ENCODE measurements at places on chromosomes 12 and 14.

GRCh38 chr12:38892087-38892786 is 13.2 kb downstream of the CPNE8 start:
- no peak for DNase-seq

- DNase-seq, result no peak
Observed at GRCh38 chr12:89817501-89818226, 109.0 kb upstream of the ATP2B1 start.

DNA sequence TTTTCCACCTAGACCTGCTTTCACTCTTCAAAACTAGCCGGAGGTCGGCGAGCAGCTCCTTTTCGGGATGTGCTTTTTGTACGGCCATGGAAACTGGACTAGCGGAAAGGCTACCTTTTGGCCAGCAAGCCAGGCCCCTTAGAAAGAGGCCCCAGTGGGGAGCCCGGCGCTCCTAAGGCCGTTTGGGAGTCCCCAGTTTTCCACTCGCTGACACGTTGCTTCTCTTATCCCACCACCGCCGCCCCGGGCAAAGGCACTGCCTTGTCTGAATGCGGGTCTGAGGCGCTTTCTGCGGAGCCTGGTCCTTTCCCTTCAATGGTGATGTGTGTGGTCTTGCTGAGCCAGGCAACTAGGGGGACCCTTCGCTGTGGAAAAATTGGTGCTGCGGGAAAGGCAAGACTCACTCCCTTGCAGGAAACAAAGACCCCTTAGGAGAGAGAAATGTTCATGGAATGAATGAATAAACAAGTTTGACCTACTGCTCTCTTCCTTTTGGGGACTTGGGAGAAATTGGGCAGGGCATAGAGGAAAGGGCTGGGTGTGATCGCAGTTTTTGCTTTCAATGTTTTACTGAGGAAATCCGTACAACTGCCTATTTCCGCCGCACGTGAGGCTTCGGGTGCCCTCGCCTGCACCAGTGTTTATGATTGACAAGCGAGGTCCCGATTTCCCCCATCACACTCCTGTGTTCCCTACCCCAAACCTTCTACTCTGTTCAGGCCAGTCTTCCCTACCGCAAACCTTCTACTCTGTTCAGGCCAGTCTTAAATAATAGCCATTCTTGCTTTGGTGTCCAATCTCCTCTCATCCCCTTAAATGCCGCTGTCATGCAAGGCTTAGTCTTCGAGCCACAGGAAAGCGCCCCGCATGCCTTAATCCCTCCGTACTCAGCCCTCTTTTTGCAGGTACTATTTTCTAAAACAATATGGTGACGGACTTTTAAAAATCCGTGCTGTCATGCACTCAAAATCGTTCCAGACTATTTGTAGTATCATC is 1.0 kb upstream of the SLC38A2 start:
- no peak for DNase-seq

DNA sequence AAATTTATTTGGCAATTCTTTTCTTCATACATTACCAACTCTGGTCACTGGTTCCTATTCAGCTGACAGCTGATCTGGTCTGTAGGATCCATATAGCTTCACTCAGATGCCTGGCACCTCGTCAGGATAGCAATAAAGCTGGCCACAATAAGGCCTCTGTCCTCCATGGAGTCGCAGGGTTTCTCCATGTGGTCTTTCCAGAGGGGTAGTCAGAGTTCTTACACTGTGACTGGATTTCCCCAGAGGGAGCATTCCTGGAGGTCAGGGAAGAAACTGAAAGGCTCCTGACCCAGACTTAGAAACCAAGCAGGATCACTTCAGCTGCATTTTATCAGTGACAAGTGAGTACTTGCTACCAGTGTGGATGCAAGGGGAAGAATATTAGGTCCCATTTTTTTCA is 34.9 kb upstream of the SIX1 start:
- DNase-seq, result no peak

- DNase-seq, result no peak
Observed at GRCh38 chr12:12008232-12008850, 62.4 kb upstream of the BCL2L14 start.

GRCh38 chr12:82893896-82894295 is 207.2 kb downstream of the TMTC2 start:
- no peak for DNase-seq

DNA sequence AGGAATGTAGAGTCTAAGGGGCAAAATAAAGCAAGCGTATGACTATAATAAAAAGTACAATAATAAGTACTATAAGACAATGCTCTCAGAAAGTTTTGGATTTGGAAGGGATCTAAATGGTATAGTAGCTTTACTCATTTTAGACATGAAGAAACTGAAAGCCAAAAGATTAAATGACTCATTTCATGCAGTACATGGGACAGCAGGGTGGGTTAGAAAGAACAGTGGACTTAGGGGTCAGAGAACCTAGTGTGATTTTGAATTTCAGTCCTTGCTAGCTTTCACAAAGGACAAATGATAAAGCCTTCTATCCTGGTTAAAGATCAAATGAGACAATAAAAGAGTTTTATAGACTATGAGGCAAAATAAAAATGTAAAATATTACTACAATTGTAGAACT is 6.8 kb upstream of the LEMD3 start:
- no peak for DNase-seq

DNA sequence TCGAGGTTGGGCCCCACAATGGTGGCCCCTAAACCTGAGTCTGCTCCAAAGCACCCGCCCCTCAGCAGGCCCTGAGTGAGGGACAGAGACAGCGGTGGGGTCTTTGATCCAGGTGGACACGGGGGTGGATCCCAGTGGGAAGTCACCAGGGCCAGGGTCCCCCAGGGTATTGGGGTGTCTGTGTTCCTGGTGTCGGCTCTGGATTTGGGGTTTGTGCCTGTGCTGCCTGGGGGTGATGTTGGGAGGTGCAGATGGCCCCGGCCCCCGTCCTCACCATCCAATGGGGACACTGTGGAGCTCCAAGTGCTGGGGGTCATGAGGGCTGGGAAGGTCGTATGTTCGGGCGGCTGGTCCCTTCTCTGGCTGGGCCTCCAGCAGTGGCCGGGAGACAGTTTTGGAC is 354.2 kb downstream of the TMEM121 start:
- DNase-seq, result no peak

DNA sequence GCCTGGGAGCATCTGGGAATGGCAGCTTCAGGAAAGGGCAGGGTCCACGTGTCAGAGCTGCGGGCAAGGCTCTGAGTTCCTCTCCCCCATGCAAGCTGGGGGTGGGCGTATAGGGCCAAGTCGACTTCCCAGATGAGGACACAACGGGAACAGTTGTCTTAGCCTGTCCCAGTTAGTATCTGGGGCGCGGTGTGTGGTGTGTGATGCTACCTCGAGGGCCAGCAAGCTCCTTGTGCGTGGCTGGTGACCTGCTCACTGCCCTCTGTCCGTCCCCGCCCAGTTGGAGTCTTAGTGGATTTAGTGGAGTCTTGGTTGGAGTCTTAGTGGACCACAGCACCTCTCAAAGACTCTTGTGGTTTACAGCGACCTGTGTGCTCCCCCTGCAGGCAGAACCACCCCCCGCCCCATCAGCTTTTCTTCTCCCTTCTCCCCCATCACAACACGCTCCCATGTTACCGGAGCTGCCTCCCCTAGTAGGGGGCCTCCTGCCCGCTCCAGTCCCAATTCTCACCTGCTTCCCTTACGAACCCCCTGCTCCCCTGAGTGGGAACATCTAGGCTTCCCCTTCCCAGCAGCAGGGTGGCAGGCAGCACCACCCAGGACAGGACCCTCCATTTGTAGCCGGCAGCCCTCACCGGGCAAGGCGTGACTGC is 8.7 kb downstream of the ASPG start:
- DNase-seq, result no peak

DNA sequence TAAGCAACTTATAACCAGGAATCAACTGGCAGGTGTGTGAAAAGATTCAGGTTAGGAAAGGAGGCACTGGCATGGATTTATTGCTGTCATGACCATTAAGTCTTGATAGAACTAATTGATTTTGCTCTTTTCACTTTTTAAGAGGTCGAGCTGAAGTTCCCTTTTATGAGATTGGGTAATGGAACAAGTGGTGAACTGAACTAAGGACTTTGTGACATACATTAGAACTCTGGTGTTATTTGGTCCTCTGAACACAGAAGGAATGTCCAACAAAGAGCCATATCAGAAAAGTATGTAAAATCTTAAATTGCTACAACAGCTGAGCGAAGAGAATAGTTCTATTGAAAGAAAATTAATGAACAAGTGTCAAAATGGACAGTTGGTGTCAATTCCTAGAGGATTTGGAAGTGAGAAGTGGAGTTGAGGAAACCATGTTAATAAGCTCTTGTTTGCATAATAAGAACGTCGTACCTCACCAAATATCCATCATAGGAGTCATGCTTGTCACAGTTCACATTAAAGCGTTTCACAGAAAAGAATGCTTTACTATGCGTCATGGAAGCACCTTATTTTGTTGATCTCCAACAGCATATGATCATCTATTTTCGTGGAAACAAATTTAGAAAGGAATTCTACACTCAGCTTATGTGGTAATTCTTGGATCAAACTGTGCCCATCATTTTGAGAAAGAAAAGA is 8.4 kb upstream of the MYF6 start:
- DNase-seq, result no peak

GRCh38 chr14:104373055-104373854 is 206.3 kb upstream of the C14orf180 start:
- DNase-seq, result no peak

DNA sequence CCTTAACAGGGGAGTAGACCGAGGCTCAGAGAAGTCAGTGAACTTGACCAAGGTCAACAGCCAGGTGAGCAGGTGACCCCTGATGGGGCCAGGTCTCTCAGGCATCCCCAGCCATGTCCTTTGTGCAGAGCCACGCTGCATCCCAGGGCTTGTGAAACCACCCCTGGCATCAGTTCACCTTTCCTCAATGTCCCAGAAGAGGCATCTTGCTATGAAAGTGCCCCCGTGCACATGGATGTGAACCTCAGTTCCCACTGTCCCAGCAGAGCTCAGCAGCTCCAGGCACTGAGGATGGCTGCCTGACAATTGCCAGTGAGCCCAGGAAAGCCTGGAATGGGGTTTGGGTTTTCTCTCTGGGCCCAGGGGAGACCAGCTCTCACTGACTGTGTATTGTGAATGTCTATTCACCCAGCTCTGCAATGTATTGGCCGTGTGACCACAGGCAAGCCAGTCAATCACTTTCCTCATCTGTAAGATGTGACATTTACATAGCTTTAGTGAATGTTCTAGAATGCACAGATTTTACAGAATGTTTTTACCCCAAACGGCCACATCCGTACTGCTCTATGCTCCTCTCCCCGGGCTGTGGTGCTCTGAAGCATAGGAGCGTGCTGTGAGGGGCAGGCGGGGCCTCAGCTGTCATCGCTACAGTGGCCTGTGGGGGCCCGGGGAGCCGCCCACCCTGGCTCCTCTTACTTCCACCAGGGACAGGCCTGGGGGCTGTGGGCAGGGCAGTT is 4.9 kb downstream of the CACNA2D4 start:
- no peak for DNase-seq

DNA sequence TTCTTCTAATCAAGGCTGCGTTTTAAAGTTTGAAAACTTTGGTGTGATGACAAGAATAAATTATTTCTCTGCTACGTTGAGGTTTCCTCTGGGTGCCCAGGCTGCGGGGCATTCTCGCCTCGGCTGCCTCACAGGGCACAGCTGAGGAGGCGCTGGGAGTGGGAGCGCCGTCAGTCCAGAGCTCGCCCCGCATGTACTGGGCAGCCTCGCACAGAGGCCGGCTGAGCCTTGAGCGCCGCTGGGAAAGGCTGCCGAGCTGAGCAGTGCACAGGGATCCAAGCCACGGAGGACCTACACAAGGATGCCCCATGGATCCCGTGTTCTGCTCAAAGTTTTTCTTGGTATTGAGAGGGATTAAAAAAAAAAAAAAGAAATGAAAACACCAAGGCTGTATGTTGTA is 11.6 kb downstream of the RFX4 start:
- DNase-seq, result no peak

- no peak for DNase-seq
Observed at GRCh38 chr14:97499790-97500481, 702.8 kb downstream of the VRK1 start.

- DNase-seq, result no peak
Observed at GRCh38 chr12:11746024-11746771, 96.7 kb downstream of the ETV6 start.

DNA sequence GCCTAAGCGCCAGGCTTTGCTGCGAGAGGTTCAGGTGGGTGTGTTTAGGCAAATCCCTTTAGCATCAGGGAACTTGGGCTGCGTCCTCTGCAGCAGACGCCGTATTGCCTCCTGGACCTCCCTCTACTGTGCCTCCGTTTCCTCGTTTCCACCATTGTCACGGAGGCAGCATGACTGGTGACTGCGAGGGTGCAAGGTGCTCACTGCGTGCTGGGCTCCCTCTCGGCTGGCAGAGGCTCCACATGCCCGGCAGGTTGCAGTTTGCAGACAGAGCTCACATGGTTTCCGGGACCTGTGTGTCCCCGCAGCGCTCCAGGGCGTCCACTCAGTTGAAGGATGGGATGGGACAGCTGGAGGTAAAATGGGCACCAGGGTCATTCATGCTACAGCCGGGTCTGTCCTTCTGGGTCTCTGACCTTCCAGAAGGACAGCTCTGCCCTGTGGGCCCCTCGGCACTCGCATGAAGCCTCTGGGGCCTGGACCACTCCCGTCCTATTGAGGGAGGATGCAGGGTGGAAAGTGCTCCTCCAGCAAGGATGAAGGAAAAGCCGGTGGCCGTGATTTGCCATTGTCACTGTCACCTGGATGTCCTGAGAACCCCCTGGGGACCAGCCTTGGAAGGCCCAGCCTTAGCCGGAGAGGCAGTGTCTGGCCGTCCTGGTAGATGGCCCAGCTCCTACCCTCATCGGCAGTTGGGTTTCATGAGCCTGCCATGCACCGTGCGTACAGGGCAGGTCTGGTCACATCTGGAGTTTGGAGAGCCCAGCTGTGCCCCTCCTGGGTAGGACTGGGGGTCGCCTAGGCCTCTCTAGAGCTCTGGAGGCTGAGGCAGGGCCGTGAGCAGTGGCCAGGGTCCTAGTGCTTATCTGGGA is 146.5 kb downstream of the KIF26A start:
- no peak for DNase-seq

GRCh38 chr14:54333511-54333910 is 63.3 kb upstream of the CDKN3 start:
- DNase-seq, result no peak

DNA sequence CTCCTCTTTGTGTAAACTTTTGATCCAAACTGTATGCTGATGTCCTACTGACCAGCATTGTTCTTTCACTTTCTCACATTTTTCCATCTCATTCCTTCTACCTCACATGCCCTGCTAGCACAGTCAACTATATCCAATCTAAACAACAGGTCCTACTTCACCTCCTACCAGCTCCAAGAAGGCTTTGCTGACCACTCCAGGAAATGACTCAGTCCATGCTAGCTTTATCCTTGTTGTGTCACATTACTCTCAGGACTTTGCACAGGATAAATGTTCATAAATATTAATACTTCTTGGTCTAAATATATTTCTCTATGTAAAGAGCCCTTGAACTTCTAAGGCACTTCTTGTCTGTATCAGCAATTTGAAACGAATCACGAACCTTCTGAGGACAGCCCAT is 64.9 kb upstream of the PCED1B start:
- DNase-seq, result no peak
